ENCODE measurements at places on chromosomes 12 and 14.

DNA sequence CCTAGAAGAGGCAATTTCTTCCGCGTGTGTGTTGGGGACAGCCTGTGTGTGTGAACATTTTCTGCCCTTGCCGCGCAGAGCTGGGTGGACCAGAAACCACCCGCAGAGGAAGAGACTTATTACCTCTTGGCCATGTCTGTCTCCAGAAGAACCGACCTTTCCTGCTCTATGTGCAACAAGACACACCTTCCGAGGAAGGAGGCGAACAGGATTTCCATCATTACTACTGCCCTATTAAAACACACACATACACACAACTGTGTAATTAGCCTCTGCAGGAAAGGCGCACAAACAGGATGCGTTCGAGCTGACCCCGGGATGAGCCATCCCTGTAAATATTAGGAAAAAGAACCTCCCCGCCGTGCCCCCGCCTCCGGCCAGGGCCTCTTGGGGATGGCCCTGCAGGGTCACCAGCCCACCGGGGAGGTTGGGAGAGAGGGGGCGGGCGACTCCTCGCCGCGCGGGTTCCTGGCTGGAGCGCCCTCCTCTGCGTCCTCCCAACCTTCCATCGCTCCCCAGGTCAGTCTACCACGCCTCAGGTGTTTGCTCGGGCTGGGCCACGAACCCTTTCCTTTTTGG, 484 bp upstream of the PRKCH start:
- DNase-seq, result no peak

DNA sequence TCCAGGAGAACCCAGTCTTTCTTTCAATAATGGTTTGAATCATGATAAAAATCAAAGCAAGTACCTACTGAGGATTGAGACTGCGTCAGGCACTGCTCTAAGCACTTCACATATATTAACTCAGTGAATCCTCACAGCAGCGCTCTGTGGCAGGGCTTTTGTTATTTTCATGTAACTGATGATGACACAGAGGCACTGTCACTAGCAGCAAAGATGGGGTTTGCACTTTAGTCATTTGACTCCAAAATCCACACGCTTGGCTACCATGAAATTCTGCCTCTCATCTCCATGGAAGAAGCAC, 98.8 kb upstream of the GSC start:
- DNase-seq, result no peak

DNA sequence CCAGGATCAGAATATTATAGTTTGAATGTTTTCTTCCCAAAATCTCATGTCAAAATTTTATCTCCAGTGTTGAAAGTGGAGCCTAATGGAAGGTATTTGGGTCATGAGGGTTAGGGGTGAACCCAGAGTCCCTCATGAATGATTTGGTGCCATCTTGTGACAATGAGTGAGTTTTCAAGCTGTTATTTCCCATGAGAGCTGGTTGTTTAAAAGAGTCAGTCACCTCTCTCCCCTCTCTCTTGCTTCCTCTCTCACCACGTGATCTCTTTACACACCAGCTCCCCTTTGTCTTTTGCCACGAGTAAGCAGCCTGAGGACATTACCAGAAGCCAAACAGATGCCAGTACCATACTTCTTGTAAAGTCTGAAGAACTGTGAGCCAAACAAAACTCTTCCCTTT, 561.6 kb downstream of the RERGL start:
- no peak for DNase-seq

GRCh38 chr12:121810234-121810817, 6.5 kb downstream of the SETD1B start:
- no peak for DNase-seq

DNA sequence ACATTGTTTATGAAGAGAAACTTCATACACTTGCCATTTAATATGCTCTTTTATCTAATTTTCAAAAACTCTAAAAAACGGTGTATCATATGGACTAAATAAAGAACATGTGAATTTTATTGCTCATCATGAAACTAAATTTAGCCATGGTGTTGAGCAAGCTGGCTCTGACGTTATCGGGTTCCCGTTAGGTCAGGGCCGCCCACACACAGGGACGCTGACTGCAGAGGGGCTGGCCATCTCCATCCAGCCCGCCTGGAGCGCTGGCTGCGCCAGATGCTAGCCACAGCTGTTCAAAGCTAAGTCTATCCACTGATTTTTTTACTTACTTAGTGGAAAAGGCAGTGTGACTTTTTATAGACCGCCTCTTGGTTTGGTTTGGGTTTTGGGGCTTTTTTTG, 36.5 kb upstream of the DYNC1H1 start:
- DNase-seq, result peak; percentile 89
